ENCODE measurements at places on chromosomes 3 and 15.

DNA sequence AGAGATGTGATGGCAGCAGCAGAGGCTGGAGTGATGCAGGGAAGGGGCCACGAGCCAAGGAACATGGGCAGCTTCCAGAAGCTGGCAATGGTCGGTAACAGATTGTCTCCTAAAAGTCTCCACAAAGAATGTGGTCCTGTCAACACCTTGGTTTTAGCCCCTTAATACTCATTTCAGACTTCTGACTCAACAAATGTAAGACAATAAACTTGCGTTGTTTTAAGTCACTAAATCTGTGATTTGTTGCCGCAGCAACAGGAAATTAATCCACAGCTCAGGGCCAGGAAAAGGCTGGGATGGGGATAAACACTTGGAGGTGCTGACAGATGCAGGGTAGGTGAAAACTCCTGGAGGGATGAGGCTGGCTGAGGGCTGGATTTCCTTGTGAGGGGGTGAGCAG lies 69.9 kb downstream of the OXNAD1 start:
- no peak for DNase-seq

- DNase-seq, result no peak
Observed at GRCh38 chr3:30273304-30274072, 332.9 kb upstream of the TGFBR2 start.

- no peak for DNase-seq
Observed at GRCh38 chr15:48336940-48337339, 5.7 kb downstream of the DUT start.

- no peak for DNase-seq
Observed at GRCh38 chr3:52021489-52022268, 26.0 kb upstream of the RPL29 start.

DNA sequence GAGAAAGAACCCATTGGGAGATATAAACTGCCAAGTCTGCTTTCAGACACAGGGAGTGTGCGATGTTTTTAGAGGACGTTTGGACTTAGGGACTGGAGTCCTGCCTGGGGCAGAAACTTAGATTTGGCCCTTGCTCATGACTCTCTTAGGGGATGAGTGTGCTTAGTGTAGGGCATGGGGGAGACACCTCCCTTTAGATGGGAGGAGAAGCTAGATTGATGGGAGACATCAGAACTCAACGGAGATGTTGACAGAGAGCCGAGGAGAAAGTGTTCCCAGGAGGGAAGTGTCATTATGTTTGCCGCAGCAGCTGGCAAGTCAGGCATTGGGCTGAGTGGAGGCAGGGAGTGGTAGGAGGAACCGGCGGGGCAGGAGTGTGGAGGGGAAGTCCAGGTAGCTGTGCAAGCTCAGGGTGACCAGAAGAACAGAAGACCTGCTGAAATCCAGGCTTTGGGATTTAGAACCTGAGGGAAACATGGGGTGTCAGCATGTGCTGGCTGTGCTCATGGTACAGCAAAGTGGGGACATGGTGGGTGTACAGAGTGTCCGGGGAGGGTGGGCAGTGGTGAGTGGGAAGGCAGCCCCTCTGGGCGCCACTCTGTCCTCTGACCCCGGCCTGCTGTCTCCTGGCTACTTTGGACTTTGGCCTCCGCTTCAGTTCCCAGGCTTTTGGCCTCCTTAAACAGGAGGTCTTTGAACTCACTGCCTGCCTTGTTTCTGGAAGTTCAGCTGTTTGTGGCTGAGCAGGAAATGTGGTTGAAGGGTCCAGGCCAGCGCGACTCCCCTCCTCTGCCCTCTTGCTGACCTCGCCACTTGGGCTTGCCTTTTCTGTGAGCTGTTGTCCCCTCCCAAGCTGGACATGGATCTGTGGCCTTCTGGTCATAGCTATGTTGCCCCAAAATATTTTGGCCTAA lies 324.0 kb upstream of the LRRFIP2 start:
- DNase-seq, result no peak

GRCh38 chr15:64536244-64536836 lies 76.0 kb downstream of the ZNF609 start:
- peak; percentile 52 for DNase-seq

DNA sequence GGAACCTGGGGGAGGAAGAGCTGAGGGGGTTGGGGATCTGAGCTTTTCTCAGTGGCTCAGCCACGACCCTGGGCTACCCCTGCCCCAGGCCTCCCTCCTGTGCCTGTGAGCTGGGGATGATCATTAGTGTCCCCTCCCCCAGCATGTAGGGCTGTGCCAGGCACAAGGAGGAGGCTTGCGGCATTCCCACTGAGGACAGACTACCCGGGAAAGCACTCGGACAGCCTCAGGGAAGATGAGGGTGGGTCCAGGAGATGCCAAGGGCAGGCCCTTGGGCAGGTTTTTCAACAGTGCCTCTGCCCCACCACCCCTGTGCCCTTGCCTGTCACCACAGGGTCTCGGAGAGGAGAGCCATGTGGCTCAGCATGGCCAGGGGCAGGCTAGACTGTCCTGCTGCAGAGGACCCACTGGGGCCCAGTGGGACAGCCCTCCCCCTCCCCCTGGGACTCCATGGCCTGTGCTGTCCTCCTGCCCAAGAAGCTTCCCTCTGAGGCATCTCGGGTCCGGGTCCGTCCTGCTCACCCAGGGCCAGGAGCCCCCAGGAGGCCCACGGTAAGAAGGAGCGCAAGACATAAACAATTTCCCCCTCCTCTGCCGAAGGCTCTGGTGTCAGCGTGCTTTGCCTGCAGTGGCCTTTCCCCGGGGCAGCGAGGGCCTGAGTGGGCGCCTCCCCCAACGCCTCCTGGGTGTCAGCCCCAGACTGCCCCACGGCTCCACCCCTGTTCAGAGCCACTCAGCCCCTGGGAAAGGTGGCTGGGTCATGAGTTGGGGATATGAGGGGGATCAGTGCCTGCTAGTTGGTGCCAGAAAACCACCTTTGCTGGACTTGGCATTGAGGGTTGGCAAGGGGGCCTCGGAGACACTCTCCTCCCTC lies 192.5 kb downstream of the GOLGA6L6 start:
- DNase-seq, result peak; percentile 37

GRCh38 chr3:119810018-119810435 lies 28.1 kb downstream of the NR1I2 start:
- peak; percentile 80 for DNase-seq

DNA sequence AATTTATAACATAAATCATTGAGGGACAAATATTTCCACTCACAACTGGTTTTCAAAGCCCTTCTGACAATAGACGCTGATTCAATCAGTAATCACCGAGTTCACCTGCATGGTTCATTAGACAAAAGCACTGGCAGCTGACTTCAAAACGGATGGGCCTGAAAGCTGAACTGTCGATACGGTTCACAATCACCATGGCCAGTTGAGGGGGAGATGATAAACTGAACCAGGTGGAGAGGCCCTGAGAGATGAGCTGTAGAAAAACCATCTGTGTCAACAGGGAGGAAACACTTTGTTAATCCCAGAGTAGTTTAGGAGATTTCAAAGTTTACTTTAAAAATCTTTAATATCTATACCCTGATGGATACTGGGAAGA lies 75.0 kb downstream of the PEX5L start:
- no peak for DNase-seq

DNA sequence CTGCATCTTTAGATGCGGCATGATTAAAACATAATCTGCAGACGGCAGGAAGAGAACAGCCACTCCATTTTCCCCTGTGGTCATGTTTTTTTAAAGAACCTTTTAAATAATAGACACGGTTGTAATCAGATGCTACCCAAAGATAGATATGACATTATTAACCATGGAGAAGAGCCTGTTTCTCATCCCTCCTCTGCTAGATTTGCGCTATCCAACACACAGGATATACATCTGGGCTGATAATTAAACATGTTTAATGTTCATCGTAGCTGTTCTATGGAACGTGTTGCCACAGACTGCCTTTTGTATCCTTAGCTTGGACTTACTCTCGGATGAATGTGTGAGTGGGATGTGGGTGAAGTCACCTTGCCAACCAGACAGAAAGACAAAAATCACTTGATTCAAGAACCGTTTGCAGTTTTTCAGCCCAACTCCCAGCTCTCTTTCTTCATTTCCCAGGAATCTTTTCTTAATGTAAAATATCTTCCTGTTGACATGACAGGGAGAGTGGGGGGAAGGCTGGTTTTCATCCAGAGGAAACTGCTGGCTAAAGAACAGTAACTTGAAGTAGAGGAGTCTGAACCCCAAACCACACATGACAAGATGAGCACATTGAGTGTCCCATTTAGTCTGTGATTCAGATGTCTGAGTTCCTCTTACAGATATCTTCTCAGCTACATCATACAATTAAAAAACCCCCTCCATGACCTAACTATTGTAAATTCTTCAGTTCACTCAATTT lies 118.6 kb upstream of the PRICKLE2 start:
- no peak for DNase-seq

GRCh38 chr15:45242289-45242688 lies 9.7 kb upstream of the SLC28A2 start:
- DNase-seq, result no peak

DNA sequence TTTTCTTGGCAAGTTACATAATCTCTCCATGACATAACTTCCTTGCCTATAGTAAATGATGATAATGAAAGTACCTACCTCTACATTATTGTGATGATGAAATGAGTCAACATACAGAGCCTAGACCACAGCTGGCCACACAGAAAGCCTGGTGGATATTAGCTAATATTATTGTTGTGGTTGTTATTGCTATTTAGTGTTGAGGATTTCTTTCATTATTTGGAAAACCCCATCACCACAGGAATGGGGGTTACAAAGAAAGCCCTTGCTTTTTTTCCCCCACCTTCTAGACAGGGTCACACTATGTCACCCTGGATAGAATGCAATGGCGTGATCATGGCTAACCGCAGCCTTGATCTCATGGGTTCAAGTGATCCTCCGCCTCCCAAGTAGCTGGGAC lies 125.0 kb downstream of the PDZRN3 start:
- DNase-seq, result no peak

GRCh38 chr3:126267976-126268615 lies 87.7 kb upstream of the ALDH1L1 start:
- no peak for DNase-seq

GRCh38 chr15:77502379-77503095 lies 81.8 kb downstream of the HMG20A start:
- DNase-seq, result no peak

GRCh38 chr3:123334056-123334455 lies 114.8 kb downstream of the ADCY5 start:
- no peak for DNase-seq

DNA sequence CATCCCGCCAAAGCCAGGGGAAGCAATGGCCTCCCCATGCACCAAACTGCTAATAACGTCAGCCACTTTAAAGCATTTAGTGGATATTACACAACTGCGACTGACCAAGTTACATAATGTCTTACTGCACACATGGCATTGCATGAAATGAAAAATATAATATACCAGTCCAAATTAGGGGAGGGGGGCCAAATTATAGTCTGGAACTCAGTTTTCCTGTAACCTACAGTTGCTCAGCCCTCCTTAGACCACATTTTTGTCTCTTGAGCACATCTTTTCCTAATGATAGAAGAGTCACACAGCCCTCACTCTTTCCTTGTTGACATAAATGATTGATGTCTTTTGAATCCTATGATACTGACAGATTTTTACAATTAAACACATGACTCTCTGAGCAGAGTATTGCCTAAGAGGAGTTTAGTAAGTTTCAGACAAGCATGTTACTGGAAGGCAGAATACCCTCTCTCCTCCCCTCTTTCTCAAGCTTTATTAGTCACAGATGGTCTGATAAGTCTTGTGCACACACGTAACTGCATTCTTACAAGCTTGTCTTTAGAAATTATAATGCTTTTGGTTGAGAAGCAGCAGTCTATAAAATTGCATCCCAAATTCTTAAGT lies 1.1 kb upstream of the PLD1 start:
- DNase-seq, result no peak

- peak; percentile 82 for DNase-seq
Observed at GRCh38 chr15:45458746-45459403, 63.7 kb downstream of the SLC30A4 start.

DNA sequence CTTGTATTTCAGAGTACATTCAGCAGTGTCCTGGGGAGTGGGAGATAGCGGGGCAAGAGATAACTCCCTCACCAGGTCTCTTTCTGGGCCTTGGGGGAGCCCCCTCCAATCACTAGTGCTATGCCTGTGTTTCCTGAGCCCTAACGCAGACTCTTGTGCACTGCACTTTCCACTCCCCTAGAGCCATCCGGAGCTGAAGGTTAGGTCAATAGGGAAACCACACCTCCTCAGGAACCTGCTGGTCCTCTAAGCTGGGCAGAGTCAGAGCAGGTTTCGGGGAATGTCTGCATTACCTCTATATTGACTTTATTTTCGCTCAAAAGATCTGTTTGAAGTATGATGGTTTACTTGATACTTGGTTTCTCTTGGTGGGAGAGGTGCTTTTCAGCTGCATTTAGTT lies 617.0 kb upstream of the ROBO1 start:
- DNase-seq, result no peak

- DNase-seq, result no peak
Observed at GRCh38 chr3:182028081-182028480, 316.4 kb downstream of the SOX2 start.

DNA sequence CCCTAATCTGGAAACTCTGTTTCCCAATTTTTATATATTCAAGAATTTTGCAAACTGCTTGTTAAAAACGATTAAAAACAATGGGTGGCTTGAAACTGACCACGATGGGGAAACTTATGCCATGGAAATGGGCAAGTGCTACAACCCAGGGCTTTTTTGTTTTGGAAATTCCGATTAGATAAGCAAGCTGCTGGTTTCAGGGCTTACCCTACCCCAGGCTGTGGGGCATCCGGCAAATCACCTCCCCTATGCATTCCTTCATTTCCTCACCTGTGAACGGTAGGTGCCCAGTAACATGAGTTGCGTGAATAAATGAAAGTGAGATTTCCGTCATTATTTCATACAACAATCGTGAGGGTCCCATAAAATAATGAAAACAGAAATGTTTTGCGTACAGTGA lies 34.3 kb downstream of the ST6GAL1 start:
- no peak for DNase-seq

DNA sequence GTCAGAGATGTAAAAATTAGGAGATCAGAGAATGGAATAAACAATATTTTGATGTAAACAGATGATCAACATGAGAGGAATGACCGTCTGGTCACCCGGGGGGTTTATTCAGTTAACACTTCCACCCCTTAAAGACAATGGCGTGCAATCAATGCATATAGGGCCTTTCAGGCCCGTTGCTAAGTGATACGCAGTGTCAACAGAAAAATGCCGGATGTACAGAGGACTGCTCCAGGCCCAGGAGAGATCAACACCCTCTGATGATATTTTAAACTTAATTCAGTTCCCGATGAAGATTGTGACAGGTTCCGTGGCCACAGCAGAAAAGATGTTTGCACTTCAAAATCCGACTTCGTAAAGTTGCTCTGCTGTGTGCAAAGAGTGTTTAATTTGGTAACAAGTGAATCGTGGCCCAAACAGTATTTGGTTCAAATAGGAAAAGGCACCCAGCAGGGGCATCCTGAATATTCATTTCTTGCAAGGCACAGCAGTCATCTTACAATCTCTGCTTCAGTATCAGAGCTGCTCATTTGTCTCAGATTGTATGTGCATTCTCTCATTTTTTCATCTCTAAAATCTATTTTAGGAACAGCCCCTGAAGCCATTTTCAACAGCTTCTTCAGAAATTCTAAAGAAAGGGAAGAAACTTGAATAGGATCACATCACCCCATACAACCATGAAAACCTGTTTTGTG lies 72.6 kb downstream of the FOXB1 start:
- DNase-seq, result no peak

GRCh38 chr3:94117729-94118128 lies 54.9 kb downstream of the NSUN3 start:
- no peak for DNase-seq

- no peak for DNase-seq
Observed at GRCh38 chr3:111730143-111730542, 128.9 kb upstream of the PHLDB2 start.

- DNase-seq, result no peak
Observed at GRCh38 chr15:79644091-79644490, 212.0 kb downstream of the MINAR1 start.

GRCh38 chr3:154625756-154626155 lies 195.8 kb upstream of the GPR149 start:
- no peak for DNase-seq

- peak; percentile 89 for DNase-seq
Observed at GRCh38 chr3:197002701-197003454, 26.7 kb downstream of the MELTF start.
